Esophagus squamous epithelium (tissue), 5 donors: ENCODE measurements at places on chromosomes 16 and 17. TPM values are rescaled to one million over a fixed set of nuclear protein-coding genes. Genes with fewer than 3 reads are reported as not detected.

The TBX2 gene
- total RNA-seq = 2.2 TPM

The CDIP1 gene
- 18.1 TPM for total RNA-seq

The PLK1 gene
- 45.3 TPM for total RNA-seq

The CMTM1 gene
- not detected for total RNA-seq

The RSL1D1 gene
- total RNA-seq = 169 TPM

The CDH1 gene
- total RNA-seq = 125 TPM

The VASN gene
- 20.2 TPM for total RNA-seq

The C16orf54 gene
- total RNA-seq = 1.2 TPM

The TERF2IP gene
- total RNA-seq = 37.5 TPM
